HAP-1 (cell line): ENCODE measurements at places on chromosomes 2 and 18.
A peak's percentile ranks its signal among the peaks of the same experiment; 100 is the strongest.

DNA sequence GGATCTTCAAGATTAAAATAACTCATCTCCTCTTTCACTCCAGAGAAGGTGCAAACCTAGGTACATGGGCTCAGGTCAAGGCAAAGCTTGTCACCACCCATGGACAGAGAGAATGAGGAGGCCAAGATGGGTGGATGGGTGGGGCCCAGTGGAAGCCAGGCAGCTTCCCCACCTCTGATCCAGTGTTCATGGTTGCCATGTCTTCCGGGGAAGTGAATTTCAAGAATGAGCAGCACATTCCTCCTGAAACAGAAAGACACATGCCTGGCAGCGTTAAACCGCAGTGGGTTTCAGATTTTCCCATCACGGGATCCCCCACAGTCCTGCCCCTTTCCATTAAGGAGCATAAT is 301.7 kb downstream of the EIPR1 start:
- no peak for DNase-seq

DNA sequence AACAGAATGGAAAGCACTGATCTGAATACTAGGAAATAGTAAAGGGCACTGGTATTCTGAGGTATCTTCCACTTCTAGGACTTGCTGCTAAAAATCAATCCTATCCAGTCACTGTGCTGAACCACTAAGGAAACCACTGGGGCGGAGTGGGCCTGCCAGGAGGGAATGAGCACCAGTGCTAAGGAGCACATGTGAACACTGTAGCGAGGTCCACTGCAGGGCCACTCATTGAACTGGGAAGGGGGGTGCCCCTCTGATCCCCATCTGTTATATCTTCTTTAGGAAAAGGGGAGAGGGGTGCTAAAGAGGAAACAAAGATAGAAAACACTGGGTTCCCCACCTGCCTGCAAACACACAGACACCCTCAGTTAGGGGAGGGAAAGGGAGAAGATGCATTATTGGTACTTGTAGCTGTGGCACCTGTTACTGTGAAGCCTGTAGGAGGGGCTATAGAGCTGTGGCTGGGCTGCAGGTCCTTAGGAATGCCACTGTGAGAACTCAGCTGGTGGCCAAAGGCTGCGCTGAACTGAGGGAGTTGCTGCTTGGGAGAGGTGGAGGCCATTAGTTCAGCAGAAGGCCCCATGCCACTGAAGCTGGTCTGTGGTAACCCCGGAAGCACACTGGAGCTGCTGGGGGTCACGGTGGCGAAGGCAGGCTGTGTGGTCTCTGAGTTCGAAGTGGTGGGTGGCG is 81.8 kb downstream of the INO80D start:
- DNase-seq, result no peak

- no peak for DNase-seq
Observed at GRCh38 chr2:212900715-212901114, 250.7 kb downstream of the IKZF2 start.

DNA sequence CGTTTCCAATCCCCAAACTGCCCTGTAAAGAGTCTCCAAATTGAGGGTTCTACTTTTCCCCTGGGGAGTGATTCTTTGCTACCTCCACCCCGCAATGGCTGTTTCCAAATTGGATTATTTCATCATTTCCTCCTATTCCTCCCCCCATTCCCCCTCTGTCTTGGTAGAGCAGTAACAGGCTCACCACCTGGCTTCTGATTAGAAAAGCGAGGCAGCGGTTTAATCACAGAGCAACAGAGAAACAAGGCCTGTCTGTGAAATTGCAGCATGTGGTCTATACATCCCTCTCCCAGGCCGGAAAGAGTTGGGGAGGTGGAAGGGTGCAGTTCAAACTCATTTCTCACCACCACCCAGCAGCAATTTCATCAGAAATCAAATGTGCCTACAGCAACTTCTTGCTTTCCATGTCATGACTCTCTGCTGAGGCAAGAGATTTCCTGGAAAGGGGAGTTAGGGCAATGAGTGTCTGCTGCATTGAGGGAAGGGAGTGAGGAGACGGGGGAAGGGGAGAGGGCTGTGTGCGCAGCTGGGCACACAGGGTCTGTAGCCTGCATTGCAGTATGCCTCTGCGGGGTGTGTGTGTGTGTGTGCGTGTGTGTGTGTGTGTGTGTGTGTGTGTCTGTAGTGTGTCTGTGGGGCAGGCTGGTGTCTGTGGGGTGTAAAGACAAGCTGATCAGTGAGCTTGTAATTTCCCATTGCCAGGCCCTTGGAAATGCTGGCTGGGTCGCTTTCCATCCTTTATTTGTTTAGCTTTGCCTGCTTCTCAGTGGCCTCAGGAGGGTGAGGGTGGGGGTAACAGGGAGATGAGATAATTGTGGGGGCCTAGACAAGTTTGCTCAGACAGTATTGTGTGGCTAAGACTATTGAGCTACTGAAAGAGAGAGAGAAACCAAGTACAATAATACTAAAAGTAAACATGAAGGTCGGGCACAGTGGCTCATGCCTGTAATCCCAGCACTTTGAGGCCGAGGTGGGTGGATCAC is 13.5 kb upstream of the IGFBP2 start:
- peak; percentile 32 for DNase-seq

DNA sequence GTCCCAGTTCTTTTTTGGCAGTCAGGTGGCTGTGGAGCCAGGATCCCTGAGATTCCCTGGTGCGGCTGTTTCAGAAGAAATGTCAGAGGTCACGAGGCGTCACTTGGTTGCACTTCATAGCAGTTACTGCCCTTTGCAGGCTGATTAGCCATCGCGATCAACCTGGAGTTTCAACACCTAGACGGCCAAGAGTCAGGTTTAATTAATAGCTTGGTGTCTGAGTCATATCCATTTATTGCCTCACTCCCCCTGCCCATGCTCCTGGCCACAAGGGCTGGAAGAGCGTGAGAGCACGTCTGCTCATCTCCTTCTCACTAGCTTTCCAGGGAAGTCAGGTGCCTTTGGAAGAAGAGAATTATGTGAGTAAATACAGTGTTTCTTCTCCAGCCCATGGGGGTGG is 552.3 kb downstream of the TSN start:
- DNase-seq, result no peak

- DNase-seq, result no peak
Observed at GRCh38 chr2:151707857-151708256, 26.4 kb downstream of the NEB start.

DNA sequence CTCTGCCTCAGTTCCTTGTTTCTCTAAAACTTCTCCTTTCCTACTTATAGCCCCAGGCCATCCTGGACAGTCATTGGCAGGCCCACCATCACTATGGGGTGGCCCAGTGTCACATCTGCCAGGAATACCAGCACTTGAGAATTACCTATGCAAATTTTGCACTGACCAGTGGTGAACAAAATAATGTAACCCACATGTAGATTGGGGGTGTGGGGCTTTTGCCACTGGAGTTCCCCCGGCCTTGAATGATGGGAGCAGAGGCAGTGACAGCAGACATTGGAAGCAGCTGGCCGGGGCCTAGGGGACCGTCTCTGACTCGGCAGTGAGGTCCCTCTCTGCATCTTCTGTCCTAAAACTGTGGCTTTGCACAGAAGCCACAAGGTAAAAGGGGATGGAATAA is 24.9 kb upstream of the DNMT3A start:
- DNase-seq, result no peak

DNA sequence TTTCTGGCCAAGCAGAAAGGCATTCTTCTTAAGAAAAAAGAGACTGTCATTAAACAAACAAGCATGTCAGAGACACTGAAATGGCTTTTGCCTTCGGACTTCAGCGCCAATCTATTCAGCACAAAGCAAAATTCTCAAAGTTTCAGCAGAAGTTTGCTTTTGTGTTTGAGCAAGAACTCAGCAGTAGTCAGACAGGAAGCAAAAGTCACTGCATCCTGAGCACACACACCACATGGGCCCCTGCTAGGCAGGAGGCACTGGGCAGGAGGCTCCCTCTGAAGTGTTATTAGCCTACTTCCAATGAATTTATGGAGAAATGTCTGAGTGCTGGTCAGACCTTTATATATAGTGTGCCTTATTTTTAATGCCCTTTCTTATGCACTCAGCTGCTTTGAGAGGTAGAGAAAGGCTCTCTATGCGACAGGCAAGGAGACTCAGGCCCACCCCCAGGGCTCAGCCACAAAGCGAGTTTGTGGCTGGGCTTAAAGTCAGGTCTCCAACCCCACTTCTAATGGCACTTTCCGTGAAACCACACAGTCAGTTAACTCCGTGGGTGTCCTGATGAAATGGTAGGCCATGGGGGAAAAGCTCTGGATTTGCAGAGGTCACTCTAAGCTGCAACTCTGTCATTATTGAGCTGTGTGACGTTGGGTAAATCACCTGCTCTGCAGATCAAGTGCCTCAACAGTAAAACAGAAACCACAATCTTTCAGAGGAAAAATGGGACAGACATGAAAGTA is 161.0 kb upstream of the TMEM200C start:
- DNase-seq, result no peak

- DNase-seq, result no peak
Observed at GRCh38 chr2:155830351-155830750, 502.2 kb downstream of the NR4A2 start.

GRCh38 chr2:134502104-134502503 is 216.7 kb downstream of the TMEM163 start:
- DNase-seq, result no peak

DNA sequence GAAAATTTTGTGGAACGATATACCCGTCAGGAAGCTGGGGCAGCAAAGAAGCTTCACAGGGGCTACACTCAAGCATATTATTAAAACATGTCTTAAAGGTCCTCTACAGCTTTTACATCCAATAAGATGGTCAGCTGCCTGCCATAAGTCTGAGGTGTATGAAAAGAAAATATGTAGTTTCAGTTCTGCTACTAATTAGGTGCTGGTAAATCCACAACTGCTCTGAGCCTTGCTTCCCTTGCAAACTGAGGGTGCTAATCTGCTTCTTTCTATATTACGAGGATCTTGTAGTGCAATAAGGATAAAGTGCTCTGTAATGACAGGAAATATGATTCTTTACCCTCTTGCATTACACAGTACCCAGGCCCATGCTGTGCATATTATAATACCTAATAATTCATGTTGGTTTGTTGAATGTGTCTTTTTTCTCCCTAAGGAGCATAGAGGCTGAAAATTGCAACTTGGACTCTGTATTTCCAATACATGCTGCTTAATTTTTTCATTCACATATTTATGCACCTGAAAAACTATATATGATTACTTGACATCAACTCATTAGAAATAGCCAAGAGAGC is 14.5 kb upstream of the SLC8A1 start:
- DNase-seq, result no peak

DNA sequence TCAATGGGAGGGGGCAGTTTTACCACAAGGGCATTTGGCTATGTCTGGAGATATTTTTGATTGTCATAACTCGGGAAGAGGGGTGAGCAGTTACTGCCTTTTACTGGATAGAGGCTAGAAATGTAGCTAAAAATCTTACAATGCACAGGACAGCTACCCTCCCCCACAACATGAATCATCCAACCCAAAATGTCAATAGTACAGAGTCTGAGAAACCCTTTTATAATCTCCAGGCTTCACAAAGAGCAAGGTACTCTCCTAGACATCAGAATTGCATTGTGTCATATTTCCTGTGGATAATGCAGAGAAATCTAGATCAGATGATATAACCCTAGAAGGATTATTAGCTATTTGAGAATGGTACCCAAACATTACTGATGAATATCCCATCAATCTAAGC is 277.1 kb upstream of the NRP2 start:
- DNase-seq, result no peak

DNA sequence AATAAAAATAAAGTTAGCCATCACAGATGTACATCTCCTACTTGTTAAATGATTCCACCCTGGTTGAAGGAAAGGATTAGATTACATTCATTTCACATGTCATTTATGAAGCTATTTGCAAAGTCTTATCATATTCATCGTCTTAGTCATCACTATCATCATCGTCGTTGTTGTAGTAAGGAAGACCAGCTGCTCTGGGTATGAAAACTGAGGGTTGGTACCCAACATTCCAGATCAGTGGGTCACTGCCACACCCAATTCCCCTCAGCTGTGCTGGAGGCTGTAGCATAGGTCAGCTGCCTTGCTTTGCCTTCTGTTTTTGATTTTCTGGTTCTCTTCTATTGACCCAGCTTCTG is 20.9 kb upstream of the CCBE1 start:
- no peak for DNase-seq

DNA sequence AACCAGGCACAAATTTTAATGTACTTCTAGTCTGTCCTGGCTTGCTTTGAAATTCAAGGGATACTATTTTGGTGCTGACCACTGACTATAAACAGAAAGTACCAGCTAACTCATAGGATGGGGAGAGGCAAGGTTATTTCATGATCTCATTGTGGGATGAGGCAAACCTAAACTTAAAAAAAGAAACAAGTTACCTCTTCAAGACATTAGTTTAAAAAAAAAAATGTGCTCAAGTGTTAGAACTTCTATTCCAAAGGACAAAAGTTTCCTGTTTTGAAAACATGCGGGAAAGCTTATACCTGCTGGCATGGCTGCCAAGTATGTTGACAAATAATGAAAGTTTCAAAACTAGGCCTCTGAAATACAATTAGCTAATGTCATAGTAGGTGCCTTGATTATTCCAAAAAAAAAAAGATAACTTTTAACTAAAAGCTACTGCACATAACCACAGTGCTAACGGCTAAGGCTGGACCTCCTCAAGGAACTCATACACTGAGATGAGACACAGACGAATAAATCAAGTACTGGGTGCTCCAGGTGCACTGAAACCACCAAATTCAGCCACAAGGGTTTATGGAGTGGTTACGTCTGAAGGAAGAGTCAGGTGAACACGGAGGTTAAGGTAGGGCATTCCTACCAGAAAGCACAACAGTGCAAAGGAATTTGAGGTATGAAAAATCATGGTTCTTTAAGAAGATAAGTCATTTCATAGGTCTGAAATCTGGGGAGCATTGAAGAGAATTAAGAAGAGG is 38.1 kb downstream of the TMEM131 start:
- DNase-seq, result no peak

- no peak for DNase-seq
Observed at GRCh38 chr18:39564716-39565115, 1999.1 kb upstream of the CELF4 start.

DNA sequence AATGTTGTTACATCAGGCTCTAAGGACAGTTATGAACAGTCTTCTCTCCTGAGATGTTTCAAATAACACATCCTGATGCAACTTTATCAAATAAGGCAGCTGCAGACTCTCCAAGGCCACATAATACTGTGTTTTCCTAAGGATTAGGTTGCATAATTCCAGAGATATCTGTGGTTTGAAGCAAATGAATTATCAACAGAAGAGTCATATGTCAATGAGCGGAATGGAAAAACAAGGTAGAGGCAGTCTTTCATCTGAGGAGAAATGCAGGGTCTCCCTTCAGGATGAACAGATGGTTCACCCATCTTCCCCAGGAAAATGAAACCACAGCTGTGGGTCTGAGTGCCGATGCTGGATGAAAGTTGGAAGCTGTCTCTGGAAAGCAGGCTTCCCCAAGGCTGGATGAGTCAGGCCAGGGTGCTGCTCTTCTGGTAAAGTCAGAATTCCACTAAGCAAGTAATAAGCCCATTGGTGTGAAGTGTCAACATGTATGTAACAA is 22.2 kb downstream of the LYG1 start:
- no peak for DNase-seq

DNA sequence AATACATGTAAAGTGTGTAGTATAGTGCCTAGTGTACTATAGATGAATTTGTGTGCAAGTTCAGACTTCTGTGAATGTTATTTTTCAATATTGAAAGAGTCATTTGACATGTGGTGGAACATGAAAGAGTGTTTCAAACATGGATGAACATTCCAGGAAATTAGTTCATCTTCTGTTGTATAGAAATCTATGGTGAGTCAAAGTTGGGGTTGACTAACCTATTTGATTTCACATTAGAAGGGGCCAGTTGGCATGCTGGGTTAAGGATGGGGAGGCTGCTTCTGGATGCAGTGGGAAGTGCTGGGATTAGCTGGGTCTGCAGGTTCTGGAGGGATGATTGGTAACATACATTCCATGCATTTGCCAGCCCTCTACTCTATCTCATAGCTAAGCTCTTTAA is 50.6 kb downstream of the LYPD6B start:
- DNase-seq, result no peak
